ENCODE measurements at places on chromosomes 6 and 20.
A peak's percentile ranks its signal among the peaks of the same experiment; 100 is the strongest.

DNA sequence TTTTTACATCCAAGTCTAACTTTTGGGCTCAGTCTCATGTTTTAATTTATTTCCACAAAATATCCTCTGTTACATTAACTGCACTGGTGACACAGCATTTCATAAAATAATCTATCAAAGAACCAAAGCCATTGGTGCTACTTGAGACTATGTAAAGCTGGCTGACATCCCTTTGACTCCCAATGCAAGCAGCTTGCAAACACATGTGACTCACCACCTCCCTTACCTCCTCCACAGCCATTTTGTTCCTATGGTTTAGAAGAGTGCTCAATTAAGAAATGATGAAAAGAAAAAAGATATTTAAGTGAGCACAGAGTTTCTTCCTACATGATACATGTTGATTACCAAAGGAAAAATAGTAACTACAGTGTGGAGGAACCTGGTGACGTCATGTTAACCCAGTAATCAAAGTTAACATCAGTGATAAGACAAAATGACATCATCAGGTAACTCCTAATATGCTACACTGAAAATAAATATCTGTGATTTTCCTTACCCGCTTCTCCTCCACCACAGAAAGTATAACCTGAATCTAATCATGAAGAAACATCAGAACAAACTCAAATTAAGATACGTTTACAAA lies 53.3 kb upstream of the LGSN start:
- H3K27ac ChIP-seq, result no peak overlapping the region
- no peaks in the 10 kb centered on the region for H3K4me1 ChIP-seq
- no peaks in the 10 kb centered on the region for H3K36me3 ChIP-seq
- no peak for DNase-seq

GRCh38 chr20:3045042-3045815 lies 623 bp upstream of the MRPS26 start:
- H3K36me3 ChIP-seq, result peaks cover 25% of the 10 kb centered on the region
- peak overlapping the region; percentile 92 for H3K27ac ChIP-seq
- no peaks in the 10 kb centered on the region for H3K27me3 ChIP-seq
- peaks cover 21% of the 10 kb centered on the region for H3K4me1 ChIP-seq

DNA sequence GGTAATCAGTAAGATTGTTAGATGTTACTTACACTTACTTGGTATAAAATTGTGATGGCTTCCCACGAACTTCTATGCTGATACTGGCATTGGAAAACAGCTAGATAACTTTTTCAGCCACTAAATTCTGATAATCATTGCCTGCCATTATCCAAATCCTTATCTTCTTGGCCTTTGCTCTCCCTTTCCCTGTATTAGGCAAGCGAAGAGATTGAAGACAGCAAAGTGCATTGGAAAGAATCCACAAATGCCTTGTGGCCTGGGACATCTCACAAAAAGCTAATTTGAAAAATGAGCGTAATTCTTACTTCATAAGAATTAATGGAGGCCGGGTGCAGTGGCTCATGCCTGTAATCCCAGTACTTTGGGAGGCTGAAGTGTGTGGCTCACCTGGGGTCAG lies 79.5 kb upstream of the MARCKS start:
- H3K36me3 ChIP-seq, result no peaks in the 10 kb centered on the region
- H3K27ac ChIP-seq, result no peak overlapping the region
- DNase-seq, result no peak
- no peaks in the 10 kb centered on the region for H3K27me3 ChIP-seq

DNA sequence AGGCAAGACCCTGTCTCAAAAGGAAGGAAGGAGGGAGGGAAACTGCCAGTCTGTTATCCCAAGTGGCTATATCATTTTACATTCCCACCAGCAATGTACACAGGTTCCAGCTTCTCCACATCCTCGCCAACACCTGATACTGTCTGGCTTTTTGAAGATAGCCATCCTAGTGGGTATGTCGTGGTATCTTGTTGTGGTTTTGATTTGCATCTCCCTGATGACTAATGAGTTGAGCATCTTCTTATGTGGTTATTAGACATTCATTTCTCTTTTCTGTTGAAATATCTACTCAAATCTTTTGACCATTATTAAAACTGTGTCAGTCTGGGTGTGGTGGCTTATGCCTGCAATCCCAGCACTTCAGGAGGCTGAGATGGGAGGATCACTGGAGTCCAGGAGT lies 47.9 kb upstream of the ARID1B start:
- no peaks in the 10 kb centered on the region for H3K36me3 ChIP-seq
- H3K27me3 ChIP-seq, result no peaks in the 10 kb centered on the region
- H3K27ac ChIP-seq, result no peak overlapping the region
- no peak overlapping the region for H3K4me3 ChIP-seq
- no peaks in the 10 kb centered on the region for H3K4me1 ChIP-seq

DNA sequence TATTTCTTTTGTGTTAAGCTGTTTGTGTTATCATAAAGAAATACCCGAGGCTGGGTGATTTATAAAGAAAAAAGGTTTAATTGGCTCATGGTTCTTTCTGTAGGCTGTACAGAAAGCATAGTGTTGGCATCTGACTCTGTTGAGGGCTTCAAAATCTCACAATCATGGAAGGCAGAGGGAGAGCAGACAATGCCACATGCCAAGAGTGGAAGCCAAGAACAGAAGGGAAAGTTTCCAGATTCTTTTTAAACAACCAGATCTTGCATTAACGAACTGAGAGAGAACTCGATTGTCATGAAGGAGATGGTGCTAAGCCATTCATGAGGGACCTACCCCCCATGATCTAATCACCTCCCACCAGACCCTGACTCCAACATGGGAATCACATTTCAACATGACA lies 290.1 kb downstream of the BMP2 start:
- no peaks in the 10 kb centered on the region for H3K36me3 ChIP-seq
- no peak overlapping the region for H3K27ac ChIP-seq
- H3K27me3 ChIP-seq, result no peaks in the 10 kb centered on the region
- H3K4me3 ChIP-seq, result no peak overlapping the region
- DNase-seq, result no peak

DNA sequence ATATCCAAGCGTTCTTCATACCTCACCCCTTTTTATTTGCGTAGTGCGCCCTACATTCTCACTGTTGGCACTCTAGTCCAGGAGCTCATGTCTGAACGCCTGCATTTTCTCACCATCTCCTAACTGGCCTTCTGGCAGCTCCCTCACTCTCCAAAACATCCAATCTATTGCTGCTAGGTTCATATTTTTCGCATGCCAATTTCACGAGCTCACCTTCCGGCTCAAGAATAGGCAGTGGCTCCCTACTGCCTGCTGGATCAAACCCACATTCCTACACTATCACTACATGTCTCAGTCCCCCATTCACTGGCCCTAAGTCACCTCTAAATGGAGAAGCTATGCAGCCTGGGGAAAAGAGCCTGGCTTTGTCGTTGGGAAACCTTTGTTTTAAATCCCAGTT lies 115.0 kb downstream of the IPCEF1 start:
- no peak overlapping the region for H3K27ac ChIP-seq
- no peaks in the 10 kb centered on the region for H3K27me3 ChIP-seq
- no peak overlapping the region for H3K4me3 ChIP-seq
- no peak for DNase-seq

DNA sequence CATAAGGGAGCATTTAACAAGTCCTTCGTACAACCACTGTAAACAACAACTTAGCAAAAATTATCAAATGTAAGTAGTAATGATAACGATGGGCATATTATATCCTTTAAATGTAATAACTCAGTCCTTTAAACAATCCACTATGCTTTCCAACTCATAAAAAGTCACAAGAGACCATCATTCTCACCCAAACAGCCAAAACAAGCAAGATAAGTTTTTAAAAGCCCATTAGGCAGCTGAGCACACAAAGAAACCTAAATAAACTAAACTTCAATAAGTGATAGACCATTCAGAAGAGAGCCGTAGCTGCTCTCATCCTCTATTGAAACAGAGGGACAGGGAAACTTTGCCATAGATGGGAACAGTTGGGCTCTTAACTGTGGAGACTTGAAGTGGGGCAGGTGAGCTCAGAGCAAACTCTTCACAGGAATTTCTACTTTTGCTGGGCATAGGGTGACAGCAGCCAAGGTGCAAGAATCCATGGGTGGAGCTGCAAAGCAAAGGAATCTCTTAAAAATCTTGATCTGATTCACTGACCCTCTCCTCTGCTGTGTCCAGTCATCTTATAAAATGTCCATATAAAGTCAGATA lies 22.5 kb downstream of the RAB22A start:
- H3K27ac ChIP-seq, result no peak overlapping the region
- no peaks in the 10 kb centered on the region for H3K27me3 ChIP-seq
- no peaks in the 10 kb centered on the region for H3K4me1 ChIP-seq

GRCh38 chr6:12717356-12717755 lies 789 bp downstream of the PHACTR1 start:
- H3K4me3 ChIP-seq, result no peak overlapping the region
- no peaks in the 10 kb centered on the region for H3K4me1 ChIP-seq
- H3K36me3 ChIP-seq, result no peaks in the 10 kb centered on the region
- no peak for DNase-seq

DNA sequence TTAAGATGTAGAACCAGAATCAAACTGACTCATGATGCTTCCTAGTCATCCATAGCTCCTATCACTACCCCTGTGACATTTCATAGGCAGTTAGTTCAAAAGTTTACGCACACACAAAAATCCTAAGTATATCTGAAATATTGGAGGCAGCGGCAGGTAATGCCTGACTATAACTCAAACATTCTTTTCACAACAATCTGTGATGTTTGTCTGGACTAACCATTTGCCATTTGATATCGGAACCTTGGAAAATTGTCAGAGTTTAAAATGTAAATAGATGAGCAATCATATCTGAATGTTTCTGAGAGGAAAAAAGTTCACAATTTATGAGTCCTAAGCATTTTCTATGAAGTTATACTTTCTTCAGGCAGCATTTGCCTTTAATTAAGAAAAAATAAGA lies 1078.2 kb downstream of the EPHA7 start:
- no peaks in the 10 kb centered on the region for H3K4me1 ChIP-seq
- H3K4me3 ChIP-seq, result no peak overlapping the region
- H3K27me3 ChIP-seq, result no peaks in the 10 kb centered on the region
- H3K27ac ChIP-seq, result no peak overlapping the region
- no peak for DNase-seq

DNA sequence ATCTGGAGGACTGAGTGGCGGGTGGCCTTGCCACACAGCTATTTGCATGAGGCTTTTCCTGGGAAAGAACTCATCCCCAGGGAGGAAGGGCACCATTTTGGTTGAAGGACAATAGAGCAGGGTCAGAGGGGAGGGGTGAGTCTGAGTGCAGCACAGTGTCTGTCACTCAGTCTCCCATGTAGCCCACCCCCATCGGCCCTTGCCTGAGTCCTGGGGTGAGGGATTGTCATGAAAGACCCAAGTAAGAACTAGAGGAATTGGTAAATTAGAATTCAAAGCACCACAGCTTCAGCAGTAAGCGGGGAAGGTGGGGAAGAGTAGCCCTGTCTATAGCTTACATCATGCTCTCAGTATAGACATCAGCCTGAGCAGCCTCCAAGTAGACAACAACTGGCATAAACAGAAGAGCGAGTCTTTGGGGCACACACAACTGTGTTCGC lies 90.4 kb upstream of the TMEM30A start:
- no peak overlapping the region for H3K4me3 ChIP-seq
- peak overlapping the region; percentile 47 for H3K27ac ChIP-seq
- no peaks in the 10 kb centered on the region for H3K4me1 ChIP-seq
- no peaks in the 10 kb centered on the region for H3K27me3 ChIP-seq

- no peaks in the 10 kb centered on the region for H3K27me3 ChIP-seq
- H3K27ac ChIP-seq, result no peak overlapping the region
- H3K4me1 ChIP-seq, result no peaks in the 10 kb centered on the region
- H3K4me3 ChIP-seq, result no peak overlapping the region
- DNase-seq, result no peak
These were observed 41.0 kb upstream of the SMIM8 start for GRCh38 chr6:87281426-87281825.

DNA sequence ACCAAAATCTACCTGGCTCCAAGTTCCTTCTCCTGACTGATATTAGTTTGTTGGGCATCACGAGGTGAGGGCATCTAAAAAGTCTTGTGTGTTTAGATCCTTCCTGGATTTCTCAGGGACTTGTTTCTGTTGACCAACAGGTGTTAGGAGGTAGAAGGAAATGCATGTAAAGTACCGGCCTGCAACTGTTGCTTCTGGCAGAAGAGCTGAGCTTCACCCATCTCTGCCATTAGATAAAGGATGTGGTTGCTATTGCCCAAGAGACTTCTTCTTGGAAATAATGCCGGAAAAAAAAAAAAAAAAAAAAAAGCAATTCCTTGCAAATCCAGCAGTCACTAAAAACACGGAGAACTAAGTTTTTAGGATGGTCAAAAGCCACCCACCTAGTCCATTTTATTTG lies 303.1 kb downstream of the CDH26 start:
- no peak overlapping the region for H3K27ac ChIP-seq
- H3K4me3 ChIP-seq, result no peak overlapping the region
- H3K4me1 ChIP-seq, result no peaks in the 10 kb centered on the region
- no peaks in the 10 kb centered on the region for H3K36me3 ChIP-seq

GRCh38 chr6:18347866-18348265 lies 39.3 kb upstream of the RNF144B start:
- no peaks in the 10 kb centered on the region for H3K36me3 ChIP-seq
- H3K27me3 ChIP-seq, result no peaks in the 10 kb centered on the region
- H3K27ac ChIP-seq, result no peak overlapping the region
- H3K4me1 ChIP-seq, result no peaks in the 10 kb centered on the region

DNA sequence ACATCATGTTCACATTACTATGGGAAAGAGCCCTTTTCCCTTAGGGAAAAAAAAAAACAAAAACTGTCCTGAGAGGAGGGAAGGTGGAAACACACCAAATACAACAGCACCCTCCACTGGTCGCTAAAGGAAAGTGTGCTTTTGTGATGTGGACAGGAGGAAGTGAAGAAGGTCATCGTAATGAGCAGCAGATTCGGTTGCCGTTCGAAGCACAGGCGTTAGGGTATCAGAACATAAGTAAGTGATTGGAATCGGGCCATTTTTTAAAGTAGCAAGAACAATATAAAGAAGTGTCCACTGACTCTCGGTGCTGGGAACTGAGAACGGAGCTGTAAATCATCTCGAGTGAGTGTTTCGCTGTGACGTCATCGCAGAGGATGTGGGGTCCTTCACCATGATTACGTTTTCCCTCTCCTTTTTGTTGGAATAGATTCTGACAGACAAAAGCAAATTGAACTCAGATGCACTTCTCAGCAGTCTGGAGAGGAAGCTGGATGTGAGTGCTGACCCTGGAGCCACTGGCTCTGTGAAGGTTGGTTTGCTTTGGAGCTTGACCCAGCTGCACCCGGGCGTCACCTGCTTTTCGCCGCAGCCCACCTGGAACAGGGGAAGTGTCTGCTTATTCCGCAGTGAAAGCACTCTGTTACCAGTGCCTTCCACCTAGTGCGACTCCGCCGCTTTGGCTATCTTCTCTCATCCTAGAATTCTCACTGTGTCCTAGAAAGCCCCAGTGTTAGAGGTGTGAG lies 203.6 kb upstream of the GMDS start:
- DNase-seq, result no peak
- no peaks in the 10 kb centered on the region for H3K27me3 ChIP-seq
- H3K4me1 ChIP-seq, result peaks cover 11% of the 10 kb centered on the region
- no peaks in the 10 kb centered on the region for H3K36me3 ChIP-seq

DNA sequence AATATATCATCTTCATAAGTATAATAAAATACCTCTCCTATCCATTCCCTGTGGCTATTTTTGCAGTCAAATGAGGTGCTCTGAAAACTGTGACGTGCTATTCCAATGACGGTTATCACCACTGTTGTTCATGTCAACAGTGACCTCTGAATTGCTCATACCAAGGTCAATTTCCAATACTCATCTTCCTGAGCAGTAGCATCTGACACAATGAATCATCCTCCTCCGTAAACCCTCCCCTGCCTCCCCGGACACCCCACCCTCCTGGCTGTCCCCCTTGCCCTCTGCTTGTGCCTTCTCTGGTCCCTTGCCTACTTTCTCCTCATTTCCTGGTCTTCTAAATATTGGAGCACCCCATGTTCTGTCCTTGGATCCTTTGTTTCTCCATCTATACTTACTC lies 77.7 kb upstream of the SLC22A23 start:
- no peaks in the 10 kb centered on the region for H3K27me3 ChIP-seq
- H3K27ac ChIP-seq, result no peak overlapping the region
- H3K4me1 ChIP-seq, result no peaks in the 10 kb centered on the region
- no peak overlapping the region for H3K4me3 ChIP-seq
- no peak for DNase-seq
- H3K36me3 ChIP-seq, result no peaks in the 10 kb centered on the region
